ENCODE measurements at places on chromosomes 11 and 22.

GRCh38 chr11:128689591-128689947 lies 4.3 kb upstream of the FLI1 start:
- no peak for DNase-seq

DNA sequence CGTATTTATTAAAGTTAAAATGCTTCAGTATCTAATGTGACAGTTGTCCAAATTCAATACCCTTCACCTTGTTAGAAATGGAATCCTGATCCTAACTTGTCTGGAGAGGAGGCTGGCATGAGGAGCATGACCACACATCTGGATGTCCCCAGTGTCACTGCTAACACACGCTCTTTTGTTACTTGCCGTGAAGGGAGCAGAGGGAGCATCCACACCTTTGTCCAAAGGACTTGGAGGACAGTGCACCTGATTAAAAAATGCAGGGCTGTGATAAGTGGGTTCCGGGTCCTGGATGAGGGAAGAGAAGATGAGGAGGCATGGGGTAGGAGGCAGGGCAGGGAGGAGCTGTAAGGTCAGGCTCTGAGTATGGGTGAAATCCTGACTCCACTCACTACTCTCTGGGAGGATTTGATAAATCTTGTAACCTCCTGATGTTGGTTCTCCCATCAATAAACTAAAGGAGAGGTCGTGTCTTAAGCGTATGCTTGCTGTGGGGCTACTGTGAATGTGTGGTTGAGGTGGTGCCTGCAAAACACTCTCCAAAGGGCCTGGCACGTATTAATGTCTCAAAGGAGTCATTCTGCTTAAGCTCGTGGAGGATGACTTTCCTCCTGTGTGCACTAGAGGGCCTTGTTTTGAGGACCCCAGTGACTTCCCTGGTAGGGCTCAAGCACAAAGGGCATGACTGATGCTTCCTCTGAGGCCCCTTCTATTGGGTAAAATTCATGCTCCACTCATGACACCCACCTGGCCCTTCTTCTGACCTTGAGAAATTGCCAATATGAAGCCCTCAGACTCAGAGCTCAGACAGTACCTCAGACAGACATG lies 16.8 kb upstream of the IGLL5 start:
- no peak for DNase-seq

- no peak for DNase-seq
These were observed 79.5 kb downstream of the RAB30 start for GRCh38 chr11:82992223-82992622.

GRCh38 chr22:46201059-46201757 lies 48.9 kb downstream of the CDPF1 start:
- DNase-seq, result peak; percentile 70

- no peak for DNase-seq
These were observed 424.3 kb upstream of the FAT3 start for GRCh38 chr11:91800208-91800914.

- DNase-seq, result no peak
These were observed 57.4 kb downstream of the BCL2L13 start for GRCh38 chr22:17695986-17696385.

- DNase-seq, result no peak
These were observed 2.3 kb downstream of the ATM start for GRCh38 chr11:108224911-108225786.

GRCh38 chr22:33922349-33922681 lies 2.0 kb upstream of the LARGE1 start:
- peak; percentile 60 for DNase-seq

- no peak for DNase-seq
These were observed 33.5 kb downstream of the SCUBE2 start for GRCh38 chr11:9057888-9058287.

DNA sequence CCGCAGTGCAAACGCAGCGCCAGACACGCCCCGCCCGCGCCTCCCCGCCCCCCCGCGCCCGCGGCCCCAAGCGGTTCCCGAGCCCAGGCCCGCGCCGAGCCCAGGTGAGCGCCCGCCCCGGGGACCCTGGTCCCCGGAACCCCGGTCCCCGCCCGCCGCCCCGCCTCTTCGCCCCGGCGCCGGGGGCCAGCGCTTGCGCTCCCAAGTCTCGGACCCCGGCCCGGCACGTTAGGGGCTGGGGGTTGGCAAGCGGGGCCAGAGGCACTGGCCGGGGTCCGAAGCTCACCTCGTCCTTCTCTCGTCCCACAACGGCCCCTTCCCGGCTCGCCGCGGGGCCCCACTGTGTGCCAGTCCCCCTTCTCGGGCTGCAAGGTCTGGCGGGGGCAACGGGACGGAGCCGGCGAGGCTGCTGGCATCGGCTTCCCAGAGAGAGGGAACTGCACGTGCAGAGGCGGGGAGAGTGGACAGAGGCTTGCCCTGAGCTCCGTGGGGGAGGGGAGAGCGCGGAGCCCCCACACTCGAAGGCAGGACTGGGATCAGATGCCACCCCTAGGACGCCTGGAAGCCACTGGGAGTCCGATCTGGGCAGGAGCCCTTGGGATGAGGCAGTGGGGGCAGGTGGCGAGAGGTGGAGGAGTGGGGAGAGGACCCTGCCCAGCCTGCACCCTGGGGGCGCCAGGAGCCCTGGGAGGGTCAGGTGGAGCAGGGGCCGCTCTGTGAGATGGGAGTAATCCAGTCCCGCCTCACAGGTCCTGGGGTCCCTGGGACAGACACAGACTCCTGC lies 1.8 kb upstream of the AIFM3 start:
- no peak for DNase-seq

GRCh38 chr11:94926698-94927237 lies 46.6 kb downstream of the CWC15 start:
- no peak for DNase-seq

GRCh38 chr11:130947481-130947880 lies 31.2 kb upstream of the SNX19 start:
- DNase-seq, result no peak

GRCh38 chr11:44854086-44854485 lies 96.6 kb downstream of the TP53I11 start:
- no peak for DNase-seq

Data from Peyer's patch (tissue), 4 donors.